ENCODE measurements at places on chromosomes 2 and 18.

DNA sequence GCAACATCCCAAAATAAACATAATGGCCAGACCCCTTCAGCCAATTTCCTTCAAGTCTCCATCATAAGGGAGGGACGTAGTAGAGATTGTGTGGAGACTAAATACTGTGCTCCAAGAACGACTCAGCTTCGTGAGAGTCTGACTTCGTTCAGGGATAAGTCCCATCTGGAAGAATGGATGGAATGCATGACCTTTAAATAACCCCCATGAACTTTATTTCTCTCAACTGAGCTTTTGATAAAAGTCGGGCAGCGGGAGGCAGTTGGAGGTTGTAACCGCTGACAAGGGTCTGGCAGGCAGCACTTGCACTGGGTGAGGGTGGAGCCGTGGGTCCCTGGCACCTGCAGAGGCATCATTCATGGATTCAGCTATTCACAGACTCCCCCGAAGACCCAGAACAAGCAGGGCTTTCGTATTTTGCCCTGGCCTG is 115.9 kb downstream of the ZFP36L2 start:
- no peak for DNase-seq

- no peak for DNase-seq
Observed at GRCh38 chr2:234969306-234970098, 17.7 kb downstream of the SH3BP4 start.

DNA sequence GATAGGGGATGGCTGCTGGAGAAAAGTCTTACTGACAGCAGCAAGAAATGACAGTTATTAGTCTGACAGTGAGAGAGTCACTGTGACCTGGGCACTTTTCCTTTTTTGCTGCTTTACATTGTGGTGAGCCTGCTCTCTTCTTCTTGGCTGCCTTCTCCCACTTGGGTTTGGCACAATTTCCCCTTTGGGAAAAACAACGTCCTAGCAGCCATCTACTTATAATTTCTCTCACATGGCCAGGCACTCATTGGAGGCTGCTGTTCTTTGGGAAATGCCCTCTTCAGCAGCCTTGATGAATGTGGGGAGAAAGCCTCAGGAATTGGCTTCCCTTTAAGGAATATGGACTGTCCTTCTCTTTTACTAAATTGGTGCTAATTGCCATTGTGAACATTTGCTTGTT is 60.4 kb upstream of the SLC1A4 start:
- DNase-seq = no peak

DNA sequence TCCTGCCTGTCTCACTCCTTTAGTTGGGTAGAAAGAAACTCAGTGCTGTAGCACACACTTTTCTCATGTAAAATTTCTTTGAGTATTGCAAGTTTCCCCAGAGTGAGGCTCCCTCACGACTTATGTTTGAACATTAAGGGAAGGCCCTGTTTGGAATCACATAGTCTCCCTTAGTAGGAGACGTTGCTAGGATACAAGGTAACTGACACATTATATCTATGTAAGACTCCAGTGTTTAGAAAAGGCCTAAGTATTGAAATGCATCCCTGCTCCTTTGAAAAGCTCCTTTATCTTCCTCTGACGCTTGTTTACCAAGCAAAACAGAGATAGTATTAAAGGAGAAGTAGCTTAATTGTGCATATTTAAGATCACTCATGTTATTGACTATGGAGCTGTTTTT is 248.2 kb downstream of the PHLPP1 start:
- no peak for DNase-seq

GRCh38 chr2:17879137-17879912 is 858 bp downstream of the KCNS3 start:
- no peak for DNase-seq

DNA sequence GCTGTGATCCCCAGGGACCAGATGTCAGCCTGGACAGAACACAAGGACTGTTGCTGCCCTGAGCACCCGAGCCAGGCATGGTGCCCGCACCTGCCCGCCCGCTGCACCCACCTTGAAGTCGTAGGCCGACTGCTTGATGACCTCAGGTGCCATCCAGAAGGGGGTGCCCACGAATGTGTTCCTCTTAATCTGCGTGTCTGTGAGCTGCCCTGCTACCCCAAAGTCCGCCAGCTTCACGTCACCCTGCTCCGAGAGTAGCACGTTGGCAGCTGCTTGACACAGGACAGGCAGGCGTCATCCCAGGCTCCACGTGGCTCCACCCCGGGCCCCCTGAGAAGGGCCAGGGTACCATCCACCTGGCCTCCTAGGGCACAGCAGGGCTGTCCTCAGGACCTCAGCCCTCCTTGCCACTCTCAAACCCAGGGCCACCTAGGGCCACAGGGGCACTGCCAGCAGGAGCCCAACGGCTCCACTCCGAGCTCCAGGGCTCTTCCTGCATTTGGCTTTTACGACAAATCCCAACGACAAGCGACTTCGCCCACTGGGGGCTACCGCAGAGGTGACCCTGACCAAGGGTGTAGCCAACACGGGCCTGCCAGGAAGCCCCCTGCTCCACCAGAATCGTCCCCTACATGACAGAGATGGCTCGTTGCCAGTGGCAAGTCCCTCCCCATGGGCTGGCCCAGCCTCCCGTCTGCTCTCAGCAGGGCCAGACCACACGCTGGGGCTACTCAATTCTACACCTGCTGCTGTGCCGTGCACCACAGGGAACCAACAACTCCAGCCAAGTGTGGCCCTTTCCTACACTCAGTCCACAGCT is 9.0 kb downstream of the STK25 start:
- DNase-seq = no peak

DNA sequence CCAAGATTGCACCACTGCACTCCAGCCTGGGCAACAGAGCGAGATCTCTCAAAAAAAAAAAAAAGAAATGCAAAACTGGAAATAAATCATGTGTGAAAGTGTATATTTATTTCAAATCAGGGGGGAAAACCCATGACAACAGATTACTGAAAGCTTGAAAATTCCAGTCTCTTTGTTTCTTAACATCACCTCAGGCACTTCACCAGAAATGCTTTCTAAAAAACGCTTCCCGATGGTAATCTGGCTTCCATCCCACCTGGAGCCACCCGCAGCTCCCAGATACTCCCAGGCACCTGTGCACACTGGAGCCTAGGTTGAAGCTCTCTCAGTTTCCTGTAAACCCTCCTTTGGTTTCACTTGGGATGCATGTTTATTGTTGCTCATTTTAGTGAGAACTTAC is 7.2 kb upstream of the ITGB6 start:
- no peak for DNase-seq

DNA sequence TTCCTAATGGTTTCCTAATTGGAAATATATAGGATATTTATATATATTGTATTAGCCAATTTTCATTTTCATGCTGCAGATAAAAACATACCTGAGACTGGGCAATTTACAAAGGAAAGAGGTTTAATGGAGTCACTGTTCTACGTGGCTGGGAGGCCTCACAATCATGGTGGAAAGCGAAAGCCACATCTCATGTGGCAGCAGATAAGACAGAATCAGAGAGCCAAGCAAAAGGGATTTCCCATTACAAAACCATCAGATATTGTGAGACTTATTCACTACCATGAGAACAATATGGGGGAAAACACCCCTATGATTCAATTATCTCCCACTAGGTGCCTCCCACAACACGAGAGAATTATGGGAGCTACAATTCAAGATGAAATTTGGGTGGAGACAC is 242.5 kb upstream of the NETO1 start:
- no peak for DNase-seq

DNA sequence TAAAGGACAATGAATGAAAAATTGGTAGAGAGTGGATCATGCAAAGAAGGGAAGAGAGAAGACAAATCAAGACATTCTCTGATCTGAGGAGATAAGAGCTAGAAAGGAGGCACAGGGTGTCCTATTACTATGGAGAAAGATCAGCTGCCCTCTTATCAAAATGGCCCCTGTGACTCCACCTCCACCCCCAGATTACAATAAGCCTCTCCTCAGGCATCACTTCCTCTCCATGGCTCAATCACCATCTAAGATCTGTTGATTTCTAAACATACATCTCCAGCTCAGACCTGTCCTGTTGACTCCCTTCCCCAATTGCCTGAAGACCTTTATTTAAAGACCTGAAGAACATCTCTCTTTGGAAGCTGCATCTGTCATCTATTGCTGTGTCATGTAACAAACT is 43.2 kb downstream of the SP100 start:
- DNase-seq = no peak

GRCh38 chr18:3118195-3119010 is 101.4 kb downstream of the MYOM1 start:
- DNase-seq = no peak
